AG04449 (cell line): ENCODE measurements at places on chromosomes 7 and 10.

DNA sequence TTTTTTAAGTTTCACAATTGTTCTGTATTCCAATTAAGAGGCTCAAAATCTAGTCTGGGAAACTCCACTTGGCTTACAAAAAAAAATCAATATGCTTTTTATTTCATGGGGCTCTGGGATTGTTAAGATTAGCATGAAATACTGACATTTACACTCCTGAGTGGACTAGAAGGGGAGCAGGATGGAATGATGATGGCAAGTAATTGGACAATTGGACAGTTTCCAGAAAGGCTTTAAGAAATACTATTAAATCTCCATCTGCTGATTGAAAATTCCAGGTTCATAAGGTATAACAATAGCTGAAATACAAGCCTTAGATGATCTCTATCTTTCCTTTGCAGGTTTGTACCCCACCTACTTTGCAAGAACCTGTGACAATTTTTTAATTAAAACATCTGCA, 184.4 kb downstream of the LRRTM3 start:
- DNase-seq = no peak

DNA sequence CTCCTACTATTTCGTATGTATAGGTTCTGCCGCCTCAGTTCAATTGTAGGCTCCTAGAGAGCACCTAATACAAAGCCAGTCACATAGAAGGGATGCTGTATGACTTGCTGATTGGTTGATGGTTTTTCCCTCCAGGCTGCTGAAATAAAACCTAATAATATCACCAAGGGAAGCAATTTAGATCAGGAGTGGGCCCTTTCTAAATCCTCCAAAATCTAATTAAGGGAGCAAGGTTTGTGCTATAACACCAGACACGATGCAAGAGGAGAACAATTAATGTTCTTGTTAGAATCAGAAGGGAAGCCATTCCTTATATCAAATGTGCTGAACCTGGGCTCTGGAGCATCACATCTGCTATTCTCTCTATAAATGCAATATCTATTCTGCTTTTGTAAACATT, 42.0 kb upstream of the SLC13A1 start:
- DNase-seq = no peak

- DNase-seq = no peak
Observed at GRCh38 chr7:28093623-28094232, 86.9 kb downstream of the JAZF1 start.

GRCh38 chr10:99506416-99506815, 26.3 kb upstream of the NKX2-3 start:
- no peak for DNase-seq

DNA sequence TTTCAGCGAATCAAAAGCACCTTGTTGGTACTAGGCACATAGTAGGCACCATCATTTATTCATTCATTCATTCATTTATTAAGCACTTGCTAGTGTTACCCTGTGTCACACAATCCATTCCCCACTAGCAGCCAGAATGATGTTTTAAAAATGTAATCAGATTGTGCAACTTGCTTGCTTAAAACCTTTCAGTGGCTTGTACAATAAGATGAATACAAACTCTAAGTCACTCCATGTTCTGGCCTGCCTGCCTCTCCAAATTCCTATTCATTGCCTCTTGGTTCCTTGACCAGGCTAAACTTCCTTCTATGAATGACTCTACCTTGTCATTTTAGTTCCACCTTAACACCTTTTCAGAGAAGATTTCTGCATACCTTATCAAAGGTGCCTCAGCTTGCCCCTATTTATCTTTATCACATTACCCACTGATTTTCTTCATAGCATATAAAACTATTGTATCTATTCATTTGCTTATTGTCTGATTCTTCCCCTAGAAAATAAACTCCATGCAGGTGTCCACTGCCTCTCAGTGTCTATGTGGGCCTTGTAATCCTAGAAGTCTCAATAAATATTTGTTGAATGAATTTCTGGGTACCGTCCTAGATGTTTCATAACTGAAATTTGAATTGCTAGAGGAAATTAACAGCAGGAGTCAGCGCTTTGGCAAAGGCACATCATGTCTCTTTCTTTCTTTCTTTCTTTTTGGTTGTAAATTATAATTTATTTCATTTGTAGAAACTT, 169.5 kb downstream of the TMEM26 start:
- DNase-seq = no peak

DNA sequence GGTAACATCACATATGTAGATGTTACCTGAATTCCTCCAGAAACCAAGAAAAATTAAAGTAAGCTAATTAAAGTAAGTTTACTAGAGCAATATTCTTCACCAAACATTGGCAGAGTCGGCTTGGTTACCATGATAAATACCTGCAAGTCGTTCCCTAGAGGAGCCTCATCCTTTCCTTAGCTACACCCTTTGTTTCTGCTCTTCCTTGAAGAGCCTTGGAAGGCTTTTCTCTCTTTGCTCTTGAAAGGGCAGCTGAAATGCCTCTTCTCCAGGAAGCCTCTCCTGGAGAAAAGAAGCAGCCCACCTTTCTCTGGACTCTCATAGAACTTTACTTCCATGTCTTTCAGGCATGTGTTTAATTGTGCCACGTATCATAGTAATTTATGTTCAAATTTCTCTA, 34.9 kb upstream of the CALD1 start:
- DNase-seq = no peak

DNA sequence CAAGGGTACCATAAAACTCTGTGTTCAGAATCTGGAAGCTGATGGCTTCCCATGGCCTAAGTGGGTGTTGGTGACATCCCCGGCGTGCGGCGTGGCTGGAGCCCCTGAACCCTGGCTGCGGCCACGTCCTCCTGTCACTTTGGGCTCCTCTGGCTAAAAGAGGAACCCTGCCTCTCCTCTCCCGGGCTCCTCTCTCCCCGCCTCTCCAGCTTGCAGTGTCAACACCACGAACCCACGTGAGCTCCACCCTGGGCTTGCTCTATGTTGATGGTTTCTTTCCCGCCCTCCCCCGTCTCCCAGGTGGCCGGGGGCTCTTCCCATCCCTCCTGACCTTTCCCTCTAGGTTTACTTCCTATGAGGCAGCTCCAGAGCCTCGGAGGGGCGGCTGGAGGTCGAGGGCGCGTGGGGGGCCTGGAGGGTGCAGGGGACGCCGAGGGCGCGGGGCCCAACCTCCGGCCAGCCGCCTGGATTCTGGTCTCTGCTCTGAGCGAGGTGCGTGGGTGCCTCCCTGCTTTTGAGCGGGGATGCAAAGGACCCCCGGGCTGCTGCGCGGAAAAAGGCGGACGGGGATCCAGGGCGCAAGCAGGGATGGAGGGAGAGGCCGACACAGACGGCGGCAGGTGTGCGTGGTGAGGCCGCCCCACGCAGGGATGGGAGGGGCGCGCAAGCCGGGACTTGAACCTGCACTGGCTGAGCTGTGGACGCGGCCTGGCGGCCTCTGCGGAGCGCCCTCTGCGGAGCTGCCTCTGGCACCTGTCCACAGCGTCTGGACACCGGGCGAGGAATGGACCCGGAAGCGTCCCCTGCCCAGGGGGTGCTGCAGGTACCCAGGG, 115.5 kb upstream of the DIP2C start:
- no peak for DNase-seq

DNA sequence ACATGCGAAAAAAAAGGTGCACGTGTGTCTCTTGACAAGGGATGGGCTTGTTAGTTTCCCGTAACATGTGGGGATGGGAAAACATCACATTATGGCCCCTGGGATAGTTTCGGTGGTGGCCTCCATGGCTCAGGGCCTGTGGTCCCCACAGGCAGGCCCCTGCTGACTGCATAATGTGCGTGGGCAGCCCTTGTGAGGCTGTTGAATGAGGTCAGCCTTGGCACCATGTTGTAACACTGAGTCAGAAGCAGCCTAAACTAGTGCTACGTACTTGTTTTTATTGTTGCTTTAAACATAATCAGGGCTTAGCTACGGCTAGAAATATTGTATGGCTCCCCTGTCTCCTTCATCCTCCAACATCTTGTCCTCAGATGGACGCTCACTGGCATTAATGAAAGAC, 80.6 kb downstream of the BEND7 start:
- no peak for DNase-seq

- DNase-seq = no peak
Observed at GRCh38 chr10:84329986-84330651, 1.7 kb downstream of the CCSER2 start.
